ENCODE measurements at places on chromosomes 12 and 14. TPM values are rescaled to one million over a fixed set of nuclear protein-coding genes. Genes with fewer than 3 reads are reported as not detected.

MYH6 gene
- total RNA-seq = 1,823 TPM

RDH12 gene
- total RNA-seq = not detected

SOAT2 gene
- total RNA-seq = not detected

DNA sequence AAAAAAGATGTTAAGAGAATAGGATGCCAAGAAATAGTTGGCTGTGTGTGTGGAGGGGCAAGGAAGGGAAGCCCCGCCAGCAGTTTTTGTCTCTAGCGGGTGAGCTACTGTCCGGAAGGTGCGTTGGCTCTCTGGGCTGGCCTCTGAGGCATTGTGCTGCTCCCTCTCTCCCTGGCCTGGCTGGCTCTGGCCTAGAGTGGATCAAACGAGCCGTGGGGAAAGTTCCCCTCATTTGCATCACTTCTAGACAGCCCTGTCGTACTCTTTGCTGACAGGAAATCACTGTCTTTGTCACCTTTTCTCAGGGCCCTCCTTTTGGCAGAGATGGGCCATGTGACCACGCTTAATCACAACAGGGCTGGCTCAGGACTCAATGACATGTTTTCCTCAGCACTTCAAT, 236.1 kb upstream of the NPAS3 start:
- DNase-seq = peak; percentile 34

DNA sequence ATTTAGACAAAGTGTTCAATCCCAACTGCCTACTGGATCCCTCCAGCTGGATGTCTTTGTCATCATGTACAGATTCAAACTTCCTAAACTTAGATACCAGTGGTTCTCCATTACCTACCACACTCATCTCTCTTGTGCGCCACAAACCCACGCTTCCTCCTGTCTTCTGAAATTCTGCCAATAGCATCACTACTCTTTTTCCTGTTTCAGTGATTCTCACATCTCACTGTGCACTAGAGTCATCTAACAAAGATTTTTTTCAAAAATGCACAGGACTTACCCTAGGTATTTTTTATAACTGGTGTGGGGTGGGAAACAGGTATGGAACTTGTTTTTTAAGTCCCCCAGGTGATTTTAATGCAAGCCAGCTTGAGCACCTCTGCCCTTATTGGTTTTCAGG, 5.9 kb downstream of the PSMB5 start:
- DNase-seq = no peak

DNA sequence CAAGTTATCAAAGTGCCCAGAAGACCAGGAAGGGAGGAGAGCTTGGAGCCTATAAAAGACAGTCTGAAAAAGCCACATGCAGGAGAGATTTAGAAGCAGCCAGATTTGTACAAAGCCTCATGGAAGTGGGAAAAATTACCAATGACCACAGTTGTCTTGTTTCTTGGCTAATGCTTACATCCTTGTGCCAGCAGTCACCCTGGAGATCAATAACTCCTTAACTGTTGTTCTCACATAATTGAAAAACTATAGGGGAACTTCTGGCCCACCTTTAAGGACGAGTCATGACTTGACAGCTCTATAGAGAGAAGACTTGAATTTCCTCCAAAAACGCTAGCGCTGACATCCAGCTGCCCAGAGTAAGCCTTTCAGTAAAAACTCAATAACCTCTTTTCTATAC, 313.1 kb downstream of the GALC start:
- DNase-seq = no peak

- peak; percentile 57 for DNase-seq
Observed at GRCh38 chr12:132023658-132024057, 73.9 kb downstream of the EP400 start.

GRCh38 chr12:106994579-106995220, 7.8 kb upstream of the MTERF2 start:
- DNase-seq = no peak
